ENCODE measurements at places on chromosomes 12 and 14. TPM values are rescaled to one million over a fixed set of nuclear protein-coding genes. Genes with fewer than 3 reads are reported as not detected.
A peak's percentile ranks its signal among the peaks of the same experiment; 100 is the strongest.

The ABHD12B gene
- 1.0 TPM for total RNA-seq

The CCDC197 gene
- total RNA-seq, result not detected

The PPP1R36 gene
- total RNA-seq, result 3.2 TPM

The ETV6 gene
- 54.5 TPM for total RNA-seq

The KLHL33 gene
- total RNA-seq, result 0.92 TPM

The RPL10L gene
- total RNA-seq, result not detected

The SELPLG gene
- total RNA-seq, result 22.4 TPM

The MYH6 gene
- total RNA-seq, result not detected

DNA sequence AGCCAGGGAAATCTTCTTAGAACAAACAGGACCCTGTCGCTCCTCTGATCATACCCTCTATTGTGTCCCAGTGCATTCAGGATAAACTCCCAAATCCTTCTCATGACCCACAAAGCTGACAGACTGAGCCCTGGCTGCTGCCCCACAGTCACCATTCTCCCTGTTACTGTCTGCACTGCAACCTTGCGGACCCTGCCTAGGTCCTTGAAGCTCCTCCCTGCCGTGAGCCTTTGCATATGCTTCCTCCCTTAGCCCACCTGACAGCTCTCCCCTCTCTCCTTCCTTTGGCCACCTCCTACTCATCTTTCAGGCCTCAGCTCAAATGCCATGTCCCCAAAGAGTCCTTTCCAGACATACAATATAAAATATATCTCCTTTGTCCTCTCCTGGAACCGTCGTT, 62.4 kb downstream of the SLC6A12 start:
- no peak for DNase-seq

DNA sequence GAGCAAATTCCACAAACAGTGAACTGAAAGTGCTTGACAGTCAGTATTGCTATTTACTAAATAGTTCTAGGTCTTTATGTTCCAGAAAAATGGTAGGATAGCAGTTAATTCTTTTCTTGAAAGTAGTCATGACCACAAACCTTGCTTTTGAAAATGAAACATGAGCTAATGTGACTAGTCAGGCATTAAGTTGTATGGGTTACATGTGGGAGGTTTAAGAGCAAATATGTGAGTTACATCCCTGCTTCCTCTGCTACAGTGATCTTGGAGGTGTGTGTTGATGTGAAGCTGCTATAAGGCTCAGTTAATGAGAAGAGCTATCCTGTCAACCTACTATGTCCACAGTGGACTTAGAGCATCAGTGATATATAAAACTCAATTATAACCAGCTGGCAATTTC, 741.6 kb downstream of the FSCB start:
- DNase-seq, result no peak

DNA sequence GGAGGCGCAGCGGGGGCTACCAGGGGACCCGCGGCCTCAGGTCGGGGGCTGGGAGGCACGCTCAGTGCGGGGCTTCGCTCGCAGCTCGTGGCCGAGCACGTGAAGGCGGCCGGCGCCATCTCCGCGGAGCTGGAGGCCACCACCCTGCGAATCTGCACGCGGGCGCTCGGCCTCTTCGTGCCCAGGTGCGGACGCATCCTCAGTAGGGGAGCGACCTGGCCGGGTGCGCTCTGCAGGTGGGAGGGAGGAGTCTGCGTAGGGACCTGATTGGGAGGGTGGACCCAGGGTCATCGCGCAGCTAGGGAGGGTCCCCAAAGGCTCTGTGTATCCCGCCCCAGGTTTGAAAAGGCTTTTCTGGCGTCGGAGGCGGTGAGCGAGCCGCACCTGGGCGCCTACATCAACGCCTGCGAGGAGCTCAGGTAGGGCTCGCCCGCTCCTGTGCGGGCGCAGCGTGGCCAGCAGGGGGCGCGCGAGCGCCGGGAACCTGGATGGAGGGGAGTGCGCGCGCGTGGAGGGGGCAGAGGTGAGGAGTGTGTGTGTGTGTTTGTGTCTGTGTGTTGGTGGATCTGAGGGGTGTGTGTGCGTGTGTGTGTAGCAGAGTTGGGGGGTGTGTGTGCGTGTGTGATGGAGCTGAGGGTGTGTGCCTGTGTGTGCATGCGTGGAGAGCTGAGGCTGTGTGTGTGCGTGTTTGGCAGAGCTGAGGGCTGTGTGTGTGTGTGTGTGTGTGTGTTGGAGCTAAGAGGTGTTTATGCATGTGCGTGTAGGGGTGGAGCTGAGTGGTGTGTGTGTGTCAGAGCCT, 10.3 kb downstream of the EXOC3L4 start:
- peak; percentile 70 for DNase-seq

DNA sequence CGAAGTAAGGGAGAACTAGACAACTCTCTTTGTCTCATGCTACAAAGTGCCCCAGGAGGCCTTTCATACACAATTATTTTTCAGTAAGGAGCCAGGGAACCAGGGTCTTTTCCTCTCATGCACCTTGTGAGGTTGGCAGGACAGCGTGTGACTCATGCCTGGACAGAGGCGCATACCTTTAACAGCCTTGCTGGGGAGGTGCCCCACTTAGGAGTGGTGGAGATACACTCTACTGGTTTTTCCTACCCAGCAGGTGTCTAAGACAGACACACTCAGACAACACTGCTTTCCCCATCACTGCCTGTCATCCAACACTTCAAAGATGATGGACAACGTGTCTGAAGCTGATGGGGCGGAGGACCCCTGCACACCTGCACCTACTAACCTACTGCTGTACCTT, 49.1 kb downstream of the B4GALNT3 start:
- no peak for DNase-seq

DNA sequence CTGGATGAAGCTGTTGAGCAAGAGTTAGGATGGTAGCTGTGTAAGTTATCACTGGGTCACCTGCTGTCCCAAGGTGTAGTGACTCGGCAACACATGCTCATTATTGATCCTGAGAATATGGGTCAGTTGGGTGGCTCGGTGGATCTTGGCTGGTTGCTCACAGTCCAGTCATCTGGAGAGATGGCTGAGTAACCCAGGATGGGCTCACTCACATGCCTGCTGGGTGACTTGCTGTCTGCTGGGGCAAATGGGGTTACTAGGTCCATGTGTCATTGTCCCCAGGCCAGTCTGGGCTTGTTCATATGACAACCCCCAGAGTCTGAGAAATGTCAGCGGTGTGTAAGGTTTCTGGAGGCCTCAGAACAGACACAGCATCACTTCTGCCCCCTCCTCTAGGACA, 69.5 kb downstream of the SLC15A4 start:
- no peak for DNase-seq

DNA sequence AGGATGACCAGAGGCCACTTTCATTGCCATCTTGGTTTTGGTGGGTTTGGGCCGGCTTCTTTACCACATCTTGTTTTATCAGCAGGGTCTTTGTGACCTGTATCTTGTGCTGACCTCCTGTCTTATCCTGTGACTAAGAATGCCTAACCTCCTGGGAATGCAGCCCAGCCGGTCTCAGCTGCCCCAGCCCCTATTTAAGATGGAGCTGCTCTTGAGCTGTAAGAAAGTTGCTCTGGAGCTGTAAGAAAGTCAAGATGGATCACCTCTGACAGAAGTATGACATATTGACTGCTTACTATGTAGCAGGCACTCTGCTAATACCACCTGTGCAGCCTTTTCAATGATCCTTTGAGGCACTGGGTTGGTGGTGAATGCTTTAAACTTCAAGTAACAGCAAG, 52.1 kb downstream of the RIN3 start:
- no peak for DNase-seq

- DNase-seq, result no peak
Measured at GRCh38 chr12:107352347-107353081, 259.2 kb upstream of the CRY1 start.

- DNase-seq, result no peak
Measured at GRCh38 chr14:102221026-102221425, 81.3 kb downstream of the WDR20 start.

DNA sequence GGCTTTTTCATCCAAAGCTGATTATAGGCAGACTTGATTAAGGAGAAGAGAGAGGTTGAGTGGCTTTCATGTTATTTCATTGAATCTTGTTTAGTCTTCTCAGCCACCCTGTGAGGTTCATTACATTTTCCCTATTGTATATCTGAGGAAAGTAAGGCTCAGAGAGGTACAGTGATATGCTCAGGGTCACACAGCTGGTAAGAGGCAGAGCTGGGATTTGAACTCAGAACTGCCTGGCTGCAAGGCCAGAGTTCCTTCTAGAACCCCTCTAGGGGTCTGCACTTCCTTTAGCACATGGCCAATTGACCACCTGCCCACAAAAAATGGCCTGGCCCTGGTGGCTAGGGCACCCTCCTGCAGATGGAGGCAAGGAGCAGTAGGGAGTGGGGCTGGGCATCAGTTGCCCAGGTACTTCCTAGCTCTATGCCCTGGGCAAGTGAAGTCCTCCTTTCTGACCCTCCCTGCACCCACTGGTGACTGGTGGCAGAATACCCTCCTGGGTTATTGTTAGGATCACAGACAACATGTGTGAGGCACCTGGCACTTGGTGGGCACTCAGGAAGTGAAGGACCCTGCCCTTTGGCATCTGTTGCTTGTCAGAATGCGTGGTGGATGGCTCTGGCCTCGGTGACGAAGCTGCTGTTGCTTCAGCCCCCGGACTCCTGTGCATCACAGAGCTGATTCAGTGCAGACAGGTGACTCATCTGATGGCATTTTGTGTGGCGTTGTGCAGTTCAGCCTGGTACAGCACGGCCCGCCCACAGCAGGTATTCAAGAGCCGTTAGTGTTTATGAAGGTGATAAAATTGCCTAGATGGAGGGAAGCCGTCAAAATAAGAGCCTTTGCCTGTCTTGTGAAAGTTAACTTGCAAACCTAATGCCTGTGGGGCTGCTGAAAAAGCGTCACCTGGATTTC, 115.8 kb downstream of the SLC25A47 start:
- DNase-seq, result peak; percentile 82

DNA sequence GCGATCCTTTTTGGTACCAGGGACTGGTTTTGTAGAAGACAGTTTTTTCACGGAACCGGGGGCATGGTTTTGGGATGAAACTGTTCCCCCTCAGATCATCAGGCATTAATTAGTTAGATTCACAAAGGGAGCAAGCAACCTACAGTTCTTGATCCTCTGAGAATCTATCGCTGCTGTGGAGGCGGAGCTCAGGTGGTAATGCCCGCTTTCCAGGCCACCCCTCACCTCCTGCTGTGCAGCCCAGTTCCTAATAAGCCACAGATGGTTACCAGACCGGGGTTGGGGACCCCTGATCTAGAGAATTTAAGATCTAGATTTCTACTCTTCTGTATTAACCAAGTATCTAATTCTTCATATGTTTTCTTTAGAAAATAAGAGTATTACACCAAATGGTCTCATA, 4.8 kb downstream of the ARHGAP5 start:
- DNase-seq, result no peak

DNA sequence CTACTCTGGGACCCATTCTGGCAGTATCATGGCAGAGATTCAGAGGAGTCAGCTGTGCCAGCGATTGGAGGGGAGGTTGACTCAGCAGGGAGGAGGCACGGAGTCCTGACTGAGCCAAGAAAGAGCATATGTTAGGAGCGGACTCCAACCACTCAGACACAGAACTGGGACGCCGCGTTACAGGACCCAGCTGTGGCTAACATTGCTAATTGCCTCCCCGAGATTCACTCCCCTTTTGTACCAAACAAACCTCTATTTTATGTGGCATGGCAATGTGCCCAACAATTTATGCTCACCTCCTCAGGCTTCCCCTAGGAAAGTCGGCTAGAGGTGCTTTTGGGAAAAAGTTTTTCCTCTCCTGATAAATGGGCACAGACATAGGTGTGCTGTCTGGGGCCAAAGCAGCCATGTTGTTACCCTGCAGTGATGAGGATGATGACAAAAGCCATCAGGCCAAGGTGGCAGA, 15.2 kb upstream of the CLIP1 start:
- peak; percentile 38 for DNase-seq

GRCh38 chr14:83071888-83072501, 1538.3 kb upstream of the SEL1L start:
- no peak for DNase-seq
